Caco-2 (cell line): ENCODE measurements at places on chromosomes 5 and 9. TPM values are rescaled to one million over a fixed set of nuclear protein-coding genes. Genes with fewer than 3 reads are reported as not detected.

- no peak for DNase-seq
Measured at GRCh38 chr5:1793301-1793740, 6.3 kb downstream of the MRPL36 start.

- DNase-seq = peak; percentile 50
Measured at GRCh38 chr5:38208782-38209378, 49.5 kb upstream of the EGFLAM start.

DNA sequence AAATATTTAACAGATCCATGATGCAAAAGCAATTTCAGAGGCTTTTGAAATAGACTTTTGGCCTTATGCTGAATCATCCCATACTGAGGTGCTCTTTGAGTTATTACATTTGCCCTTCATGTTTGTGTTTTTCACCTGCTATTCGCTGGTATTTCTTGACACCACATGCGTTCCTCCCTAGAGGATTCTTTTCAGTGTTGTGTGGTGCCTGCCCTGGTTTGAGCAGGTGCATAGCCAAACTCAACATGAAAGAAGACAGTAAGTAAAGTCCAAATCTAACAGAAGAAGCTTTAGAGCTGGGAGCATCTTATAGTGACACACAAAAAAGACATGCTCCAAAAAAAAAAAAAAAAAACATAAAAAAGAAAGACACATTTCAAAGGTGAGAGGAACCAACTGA is 796.3 kb downstream of the SEMA5A start:
- no peak for DNase-seq

DNA sequence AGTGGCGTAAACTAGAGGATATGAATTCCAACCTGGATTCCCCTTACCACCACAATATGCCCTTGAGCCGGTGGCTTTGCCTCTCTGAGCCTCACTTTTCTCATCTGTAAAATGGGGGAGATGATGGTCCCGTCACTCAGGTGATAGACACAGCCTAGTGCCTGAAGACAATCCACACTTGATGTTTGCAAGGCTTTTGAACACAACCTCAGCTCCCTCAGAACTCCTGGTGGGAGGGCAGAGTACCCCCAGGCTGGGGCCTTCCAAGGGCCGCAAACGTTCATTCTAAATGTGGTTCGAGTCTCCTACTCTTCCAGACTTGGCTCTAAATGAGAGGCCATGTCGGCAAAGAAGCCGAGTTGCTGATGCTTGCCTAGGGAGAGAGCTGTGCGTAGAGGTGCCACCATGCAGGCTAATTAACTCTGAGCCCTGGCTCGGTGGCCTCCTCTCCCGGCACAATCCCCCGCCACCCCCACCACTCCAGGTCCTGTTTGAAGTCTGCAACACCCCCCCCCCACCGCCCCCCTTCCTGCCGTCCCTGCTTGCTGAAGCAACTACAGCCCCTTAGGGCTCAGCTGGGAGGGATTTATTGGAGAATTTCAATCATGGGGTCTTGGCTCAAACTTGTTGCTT is 97.7 kb upstream of the LMX1B start:
- DNase-seq = no peak

DNA sequence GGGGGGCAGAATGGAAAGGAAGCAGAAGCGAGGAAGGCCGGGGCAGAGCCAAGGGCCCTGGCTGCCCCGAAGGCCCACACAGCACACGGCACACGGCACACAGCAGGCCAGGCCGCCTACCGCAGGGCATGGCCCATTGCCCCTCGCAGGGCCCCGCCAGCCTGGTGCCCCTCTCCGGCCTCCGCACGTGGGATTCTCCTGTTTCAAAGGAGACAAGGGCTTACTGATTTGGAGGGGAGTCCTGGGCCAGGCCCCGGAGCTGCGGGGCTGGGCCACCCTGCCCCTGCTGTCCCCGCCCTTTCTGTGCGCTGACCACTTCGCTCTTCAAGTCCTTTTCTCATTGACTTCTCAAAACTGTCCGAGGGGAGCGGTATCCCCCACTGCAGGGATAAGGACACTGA is 7.7 kb upstream of the PHYKPL start:
- no peak for DNase-seq

- no peak for DNase-seq
Measured at GRCh38 chr5:126139086-126139485, 284.1 kb upstream of the GRAMD2B start.

GRCh38 chr9:93118863-93119702 is 15.0 kb downstream of the NINJ1 start:
- peak; percentile 20 for DNase-seq

DNA sequence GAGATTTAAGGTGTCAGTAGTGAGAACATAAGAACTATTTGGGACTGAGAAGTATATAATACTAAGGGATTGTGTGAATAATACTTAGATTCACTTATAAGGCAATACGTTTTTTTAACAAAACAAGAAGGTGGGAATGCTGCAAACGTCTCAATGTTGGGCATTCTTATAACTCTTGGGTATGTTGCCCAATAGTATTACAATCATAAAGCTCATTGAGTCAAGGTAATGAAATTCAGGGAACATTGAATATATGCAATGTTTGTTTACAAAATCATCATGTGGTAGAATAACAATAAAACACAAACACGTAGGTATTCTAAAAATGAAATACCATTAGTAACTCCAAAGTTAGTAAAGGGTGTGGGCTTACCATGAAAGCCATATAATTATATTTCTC is 400.7 kb downstream of the KIAA0825 start:
- no peak for DNase-seq

GRCh38 chr9:13090628-13091027 is 188.9 kb downstream of the MPDZ start:
- DNase-seq = no peak

- no peak for DNase-seq
Measured at GRCh38 chr9:94084314-94084713, at the start of gene PTPDC1. TSS of gene PTPDC1 (plus strand) at chr9:94084464. CDS start at chr9:94084531, 67 bp downstream.

- no peak for DNase-seq
Measured at GRCh38 chr5:57495285-57496086, 12.9 kb upstream of the ACTBL2 start.

DNA sequence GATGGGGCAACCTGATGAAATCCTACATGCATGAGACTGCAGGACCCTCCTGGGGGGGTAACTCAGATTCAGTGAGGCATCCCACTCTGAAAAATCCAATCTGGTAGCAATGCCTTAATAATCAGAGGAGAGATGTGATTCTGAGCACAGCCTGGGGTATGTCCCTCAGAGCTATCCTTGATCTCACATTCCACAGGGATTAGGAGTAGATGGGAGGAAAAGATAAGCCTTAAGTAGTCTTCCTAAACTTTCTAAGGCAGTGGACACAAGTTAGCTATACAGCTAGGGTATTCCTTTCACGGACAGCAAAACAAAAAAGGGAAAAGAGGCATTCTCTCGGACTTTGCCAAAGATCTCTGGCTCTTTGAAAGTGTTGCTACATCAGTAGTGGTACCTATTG is 3.9 kb upstream of the SPATA9 start:
- DNase-seq = no peak

DNA sequence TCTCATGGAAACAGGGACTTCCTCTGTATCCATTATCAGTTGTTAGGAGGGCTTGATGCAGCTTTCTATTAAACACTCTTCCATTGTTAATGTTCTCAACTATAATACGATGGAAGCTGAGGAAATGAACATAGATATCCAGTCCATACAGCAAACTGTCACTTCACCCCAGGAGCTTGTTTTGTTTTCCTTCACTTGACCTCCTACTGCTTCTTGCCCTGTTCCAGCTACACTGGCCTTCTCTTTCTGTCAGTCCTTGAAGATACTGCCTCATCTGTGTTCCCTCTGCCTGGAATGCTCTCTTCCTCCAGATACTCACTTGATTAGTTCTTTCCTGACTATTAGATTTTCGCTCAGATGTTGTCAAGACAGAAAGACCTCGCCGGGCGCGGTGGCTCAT is 17.1 kb downstream of the CTNNA1 start:
- DNase-seq = no peak

DNA sequence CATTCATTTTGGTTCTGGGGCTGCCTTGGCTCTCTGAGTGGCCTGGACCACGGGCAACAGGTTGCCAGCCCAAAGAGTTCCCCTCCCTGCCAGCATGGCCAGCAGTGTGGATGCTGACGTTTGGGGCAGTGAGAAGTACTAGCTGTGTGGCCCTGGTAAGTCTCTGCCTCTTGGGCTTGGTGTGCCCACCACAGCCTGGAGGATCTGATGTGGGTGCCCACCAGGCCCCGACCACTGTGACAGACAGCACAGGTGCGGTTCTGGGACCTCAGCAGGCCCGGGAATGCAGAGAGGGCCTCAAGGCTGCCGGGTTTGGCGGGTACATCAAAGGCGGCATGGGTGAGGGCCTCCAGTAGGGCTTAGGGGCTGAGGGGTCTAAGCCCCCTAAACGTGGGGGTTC is 33.6 kb upstream of the PITX1 start:
- peak; percentile 22 for DNase-seq

DNA sequence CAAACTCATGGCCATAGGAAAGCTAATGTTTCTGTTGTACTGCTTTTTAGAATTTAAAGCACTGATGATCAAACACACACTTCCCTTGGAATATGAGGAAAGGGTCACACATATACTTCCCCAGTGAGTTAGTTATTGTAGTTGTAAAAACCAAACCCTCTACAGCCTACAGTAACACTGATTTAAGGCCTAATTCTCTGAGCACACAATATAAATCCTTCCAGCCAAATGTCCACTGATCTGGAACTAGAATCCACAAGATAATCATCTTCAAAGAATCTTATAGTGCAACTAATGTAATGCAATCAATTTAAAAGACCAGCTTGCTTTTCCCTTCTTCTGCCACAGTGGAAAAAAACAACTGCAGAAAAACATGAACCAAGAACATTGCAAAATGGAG is 219.3 kb downstream of the CAAP1 start:
- no peak for DNase-seq

DNA sequence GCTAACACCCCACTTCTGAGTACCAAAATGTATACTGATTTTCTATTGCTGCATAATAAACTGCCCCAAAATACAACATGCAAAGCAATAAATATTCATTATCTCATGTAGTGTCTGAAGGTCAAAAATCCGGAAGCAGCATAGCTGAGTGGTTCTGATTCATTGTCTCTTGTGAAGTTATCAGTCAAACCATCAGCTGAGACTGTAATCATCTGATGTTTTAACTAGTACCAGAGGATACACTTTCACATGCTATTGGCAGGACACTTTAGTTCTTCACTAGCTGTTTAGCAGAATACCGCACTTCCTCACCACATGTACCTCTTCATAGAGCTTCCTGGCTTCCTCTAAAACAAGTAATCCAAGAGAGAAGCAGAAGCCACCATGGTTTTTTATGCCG is 12.7 kb upstream of the TMEM161B start:
- no peak for DNase-seq

DNA sequence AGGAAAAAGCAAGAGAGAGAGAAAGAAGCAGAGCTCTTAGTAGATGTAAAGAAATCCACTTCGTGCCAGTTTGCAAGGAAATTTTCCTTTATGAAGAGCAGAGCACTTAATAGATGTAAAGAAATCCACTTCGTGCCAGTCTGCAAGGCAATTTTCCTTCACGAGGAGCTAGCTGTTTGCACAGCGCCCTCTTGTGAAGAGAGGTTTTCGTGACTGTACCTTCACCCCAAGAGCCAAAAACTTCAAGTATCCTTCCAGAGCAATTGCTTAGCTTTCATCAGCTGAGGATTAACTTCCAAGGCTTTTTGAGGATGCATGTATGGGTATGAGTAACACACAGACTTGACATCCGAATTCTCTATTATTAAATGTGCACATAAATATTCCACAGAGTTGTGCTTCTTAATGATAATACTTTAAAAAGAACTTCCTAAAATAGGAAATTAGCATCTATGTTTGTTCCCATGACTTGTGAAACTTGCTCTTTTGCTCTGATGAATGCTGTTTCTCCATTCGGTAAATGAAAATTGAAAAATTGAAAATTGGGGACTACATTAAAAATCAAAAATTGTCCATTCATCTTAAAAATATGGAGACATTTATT is 525.6 kb downstream of the PDE4D start:
- DNase-seq = peak; percentile 63

DNA sequence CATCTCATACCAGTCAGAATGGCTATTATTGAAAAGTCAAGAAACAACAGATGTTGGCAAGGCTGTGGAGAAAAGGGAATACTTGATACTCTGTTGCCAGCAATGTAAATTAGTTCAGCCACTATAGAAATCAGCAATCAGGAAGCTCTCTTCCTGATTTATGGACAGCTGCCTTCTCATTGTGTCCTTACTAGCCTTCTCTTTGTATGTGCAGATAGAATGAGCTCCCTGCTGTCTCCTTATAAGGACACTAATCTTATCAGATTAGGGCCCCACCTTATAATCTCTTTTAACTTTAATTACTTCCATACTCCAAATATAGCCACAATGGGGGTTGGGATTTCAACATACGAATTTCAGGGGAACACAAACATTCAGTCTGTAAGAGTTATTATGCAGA is 38.0 kb downstream of the KCNV2 start:
- no peak for DNase-seq

- DNase-seq = no peak
Measured at GRCh38 chr5:134963098-134963497, 4.6 kb upstream of the CATSPER3 start.

DNA sequence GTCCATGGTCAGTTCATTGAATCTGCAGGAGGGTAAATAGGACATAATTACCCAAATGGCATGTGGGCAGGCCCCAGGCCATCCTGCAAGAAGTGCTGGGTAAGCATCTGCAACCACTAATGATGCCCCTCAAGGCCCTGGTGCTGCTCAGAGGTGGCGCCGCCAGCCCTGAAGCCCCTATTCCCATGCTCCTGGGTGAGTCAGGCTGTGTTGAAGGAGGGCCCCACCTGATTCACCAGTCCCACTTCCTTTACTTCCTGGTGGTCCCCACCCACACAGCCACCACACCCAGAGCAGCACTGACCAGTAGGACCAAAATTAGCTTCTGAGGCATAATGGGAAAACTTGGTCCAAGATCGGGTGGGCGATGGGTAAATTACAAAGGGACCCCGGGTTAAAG is 120.4 kb upstream of the SPRY4 start:
- DNase-seq = no peak

DNA sequence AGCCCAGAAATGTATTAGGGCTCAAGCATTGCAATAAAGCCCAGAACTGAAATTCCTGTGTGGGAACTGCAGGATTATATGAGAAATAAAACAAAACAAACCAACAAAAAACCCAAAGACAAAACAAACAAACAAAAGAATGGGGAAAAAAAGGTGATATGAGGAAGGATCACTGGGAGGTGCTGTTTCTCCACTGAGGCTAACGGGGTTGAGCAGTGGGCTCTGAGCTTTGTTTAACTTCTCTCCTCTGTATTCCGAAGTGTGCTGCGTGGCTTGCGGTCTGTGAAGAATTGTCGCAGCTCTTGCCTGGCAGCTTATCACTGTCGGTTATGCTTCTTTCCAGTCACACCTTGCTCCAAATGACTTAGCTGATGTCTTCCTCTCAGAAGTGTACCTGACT is 106.3 kb downstream of the TENT4A start:
- no peak for DNase-seq

GRCh38 chr5:88380332-88380731 is 111.7 kb upstream of the TMEM161B start:
- no peak for DNase-seq

The PPP2R2B gene
- total RNA-seq = 6.9 and 9.8 TPM in 2 replicates

The SURF1 gene
- total RNA-seq = 54.9 and 57.5 TPM in 2 replicates

The CTXN3 gene
- not detected in 2 replicates for total RNA-seq

The ADGRD2 gene
- not detected in 2 replicates for total RNA-seq

The TAF9 gene
- 92.5 and 101 TPM in 2 replicates for total RNA-seq

The CCDC192 gene
- not detected in 2 replicates for total RNA-seq

The FAM169A gene
- 13.9 and 14.4 TPM in 2 replicates for total RNA-seq
